ENCODE measurements at places on chromosomes 13 and 19. TPM values are rescaled to one million over a fixed set of nuclear protein-coding genes. Genes with fewer than 3 reads are reported as not detected.

NCAN gene
- total RNA-seq, result not detected

GRCh38 chr13:98239162-98240076 lies 62.4 kb upstream of the RNF113B start:
- H3K4me1 ChIP-seq, result no peaks in the 10 kb centered on the region
- no peak for DNase-seq
- H3K27ac ChIP-seq, result no peak overlapping the region

- H3K27ac ChIP-seq, result no peak overlapping the region
- no peak overlapping the region for H3K4me3 ChIP-seq
- H3K4me1 ChIP-seq, result no peaks in the 10 kb centered on the region
- H3K27me3 ChIP-seq, result no peaks in the 10 kb centered on the region
These were observed 31.2 kb downstream of the ZNF536 start for GRCh38 chr19:30403203-30403985.

LHB gene
- not detected for total RNA-seq

DNA sequence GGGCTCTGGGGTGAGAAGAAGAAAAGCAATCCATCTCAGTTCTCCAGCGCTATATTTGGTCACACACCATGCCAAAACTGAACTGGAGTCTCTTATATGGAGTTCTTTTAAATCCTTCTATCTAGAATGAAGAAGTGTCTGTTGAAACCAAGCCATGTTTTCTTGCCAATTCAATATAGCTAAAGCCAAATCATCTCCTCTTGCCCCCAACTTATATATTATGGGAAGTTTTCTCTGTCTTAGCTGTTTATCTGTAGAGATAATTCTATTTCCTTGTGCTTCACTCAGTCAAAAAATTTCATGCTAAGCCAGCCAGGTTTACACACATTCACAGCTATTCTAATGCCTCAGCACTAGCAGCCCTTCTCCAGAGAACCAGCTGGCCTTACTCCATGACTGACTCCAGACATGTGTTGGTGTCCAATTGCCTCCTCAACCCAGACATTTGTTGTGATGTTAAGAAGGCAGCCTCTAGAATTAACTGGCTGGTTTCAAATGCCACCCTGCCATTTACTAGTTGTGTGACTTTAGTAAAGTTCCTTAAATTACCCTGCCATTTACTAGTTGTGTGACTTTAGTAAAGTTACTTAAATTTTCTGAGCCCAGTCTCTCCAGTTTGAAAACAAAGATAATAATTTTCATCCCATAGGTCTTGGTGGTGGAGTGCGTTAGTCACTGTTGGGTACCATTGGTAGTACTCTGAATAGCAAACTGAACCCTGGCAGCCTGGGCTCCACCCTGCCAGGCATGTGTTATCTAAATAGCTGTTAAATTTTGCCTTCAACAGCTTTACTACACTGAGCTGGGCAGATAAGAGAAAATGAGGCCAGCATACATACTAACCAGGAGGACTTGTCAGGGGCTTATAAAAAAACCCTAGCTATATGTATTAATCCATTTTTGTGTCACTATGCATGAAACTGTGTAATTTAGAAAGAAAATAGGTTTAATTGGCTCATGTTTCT lies 525.1 kb downstream of the LMO7 start:
- no peaks in the 10 kb centered on the region for H3K4me1 ChIP-seq
- H3K27me3 ChIP-seq, result no peaks in the 10 kb centered on the region
- no peak overlapping the region for H3K4me3 ChIP-seq
- DNase-seq, result no peak

TMC4 gene
- 80.9 TPM for total RNA-seq

DNA sequence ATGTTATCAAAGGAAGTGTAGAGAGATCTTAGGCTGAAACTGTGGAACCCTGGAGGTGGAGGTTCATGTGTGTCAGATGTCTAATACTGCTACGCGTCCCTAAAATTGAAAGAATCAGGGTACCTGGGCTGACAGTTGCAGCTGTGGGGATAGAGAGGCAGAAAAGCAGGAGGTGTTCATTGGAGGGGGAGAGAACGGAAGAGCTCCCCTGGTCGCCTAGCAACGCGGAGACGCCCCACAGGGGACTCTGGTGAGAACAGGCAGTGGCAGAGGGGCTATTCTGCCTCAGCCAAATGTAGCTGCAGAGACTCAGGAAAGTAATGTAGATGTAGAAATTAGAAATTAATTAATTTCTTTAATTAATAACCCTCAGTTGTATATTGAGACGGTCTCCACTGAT lies 10.1 kb upstream of the ZNF835 start:
- H3K36me3 ChIP-seq, result no peaks in the 10 kb centered on the region
- H3K4me3 ChIP-seq, result no peak overlapping the region
- no peak overlapping the region for H3K27ac ChIP-seq
- no peaks in the 10 kb centered on the region for H3K4me1 ChIP-seq

GRCh38 chr13:19673473-19674430 lies 40.3 kb downstream of the MPHOSPH8 start:
- no peak overlapping the region for H3K4me3 ChIP-seq
- no peaks in the 10 kb centered on the region for H3K27me3 ChIP-seq
- H3K27ac ChIP-seq, result no peak overlapping the region
- no peaks in the 10 kb centered on the region for H3K4me1 ChIP-seq
- no peak for DNase-seq

DNA sequence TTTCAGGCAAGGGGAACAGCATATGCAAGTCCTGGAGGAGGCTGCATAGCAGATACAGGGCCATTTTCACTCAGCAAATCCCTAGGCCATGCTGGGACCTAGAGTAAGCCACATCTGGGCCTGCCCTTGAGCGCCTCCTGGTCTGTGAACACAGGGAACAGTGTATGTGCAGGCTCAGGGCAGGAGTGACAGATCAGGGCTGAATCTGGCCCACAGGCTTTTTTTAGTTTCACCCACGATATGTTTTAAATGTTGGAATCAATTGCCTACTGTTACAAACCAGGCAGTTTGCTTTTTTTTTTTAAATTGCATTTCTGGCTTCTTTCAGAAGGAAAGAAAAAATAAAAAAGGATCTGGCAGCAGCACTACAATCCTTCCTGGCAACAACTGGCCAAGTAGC lies 1.5 kb upstream of the TMEM145 start:
- no peak overlapping the region for H3K4me3 ChIP-seq
- no peak for DNase-seq
- H3K36me3 ChIP-seq, result no peaks in the 10 kb centered on the region
- no peaks in the 10 kb centered on the region for H3K4me1 ChIP-seq

DNA sequence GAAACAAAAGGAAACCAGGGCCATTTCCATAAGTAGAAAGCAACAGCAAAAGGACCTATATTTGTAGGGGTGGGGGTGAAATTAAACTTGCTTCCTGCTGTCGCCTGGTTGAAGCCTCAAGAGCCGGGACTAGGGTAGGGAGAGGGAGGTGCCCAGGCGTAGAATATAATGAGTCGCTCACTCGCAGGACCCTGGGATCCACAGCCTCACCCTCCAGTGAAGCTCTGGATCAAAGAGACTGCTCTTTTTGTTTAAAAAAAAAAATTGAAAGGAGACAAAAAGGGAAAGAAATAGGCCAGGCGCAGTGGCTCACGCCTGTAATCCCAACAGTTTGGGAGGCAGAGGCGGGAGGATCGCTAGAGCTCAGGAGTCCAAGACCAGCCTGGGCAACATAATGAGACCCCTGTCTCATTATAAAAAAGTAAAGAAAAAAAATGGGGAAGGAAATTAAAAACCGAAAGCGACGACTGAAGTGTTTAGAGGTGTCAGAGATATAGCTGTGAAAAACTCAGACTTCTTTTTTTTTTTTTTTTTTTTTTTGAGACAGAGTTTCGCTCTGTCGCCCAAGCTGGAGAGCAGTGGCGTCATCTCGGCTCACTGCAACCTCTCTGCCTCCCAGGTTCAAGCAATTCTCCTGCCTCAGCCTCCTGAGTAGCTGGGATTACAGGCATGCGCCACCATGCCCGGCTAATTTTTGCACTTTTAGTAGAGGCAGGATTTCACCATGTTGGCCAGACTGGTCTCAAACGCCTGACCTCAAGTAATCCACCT lies 10.9 kb upstream of the ADGRE5 start:
- peaks cover 10% of the 10 kb centered on the region for H3K4me1 ChIP-seq
- H3K27ac ChIP-seq, result peak overlapping the region; percentile 58
- no peak overlapping the region for H3K4me3 ChIP-seq
- no peak for DNase-seq
- H3K27me3 ChIP-seq, result no peaks in the 10 kb centered on the region
- no peaks in the 10 kb centered on the region for H3K36me3 ChIP-seq

ZNF560 gene
- not detected for total RNA-seq

GRCh38 chr19:55831846-55832245 lies at the start of gene NLRP11:
TSS of gene NLRP11 (minus strand) at chr19:55831999. CDS start at chr19:55818174, 13,825 bp downstream.
- no peak within 1 kb of the TSS for H3K4me3 ChIP-seq
- DNase-seq, result no peak
- no peaks in the 10 kb centered on the region for H3K4me1 ChIP-seq
- no peaks in the 10 kb centered on the region for H3K36me3 ChIP-seq
- no peak within 1 kb of the TSS for H3K27ac ChIP-seq
